Naive thymus-derived CD4-positive, alpha-beta T cell (primary cell): ENCODE measurements at places on chromosomes 6 and 20. TPM values are rescaled to one million over a fixed set of nuclear protein-coding genes. Genes with fewer than 3 reads are reported as not detected.

NOX3 gene
- total RNA-seq, result not detected

SYNDIG1 gene
- not detected for total RNA-seq

HAO1 gene
- not detected for total RNA-seq

ORC3 gene
- total RNA-seq, result 20.0 TPM

PRRC2A gene
- 203 TPM for total RNA-seq

HLA-DOB gene
- 1.7 TPM for total RNA-seq

FNDC11 gene
- total RNA-seq, result 0.32 TPM

DUSP15 gene
- not detected for total RNA-seq

POU5F1 gene
- total RNA-seq, result not detected in 2 replicates

BTBD9 gene
- total RNA-seq, result 43.6 TPM

ELOVL4 gene
- total RNA-seq, result 0.53 and 0.75 TPM in 2 replicates

TNF gene
- total RNA-seq, result 8.7 TPM

PKIB gene
- total RNA-seq, result not detected

LEMD2 gene
- total RNA-seq, result 124 TPM

EPHA7 gene
- not detected for total RNA-seq

GRCh38 chr6:75201021-75201420, 4.8 kb downstream of the COL12A1 start:
- DNase-seq, result no peak

DNA sequence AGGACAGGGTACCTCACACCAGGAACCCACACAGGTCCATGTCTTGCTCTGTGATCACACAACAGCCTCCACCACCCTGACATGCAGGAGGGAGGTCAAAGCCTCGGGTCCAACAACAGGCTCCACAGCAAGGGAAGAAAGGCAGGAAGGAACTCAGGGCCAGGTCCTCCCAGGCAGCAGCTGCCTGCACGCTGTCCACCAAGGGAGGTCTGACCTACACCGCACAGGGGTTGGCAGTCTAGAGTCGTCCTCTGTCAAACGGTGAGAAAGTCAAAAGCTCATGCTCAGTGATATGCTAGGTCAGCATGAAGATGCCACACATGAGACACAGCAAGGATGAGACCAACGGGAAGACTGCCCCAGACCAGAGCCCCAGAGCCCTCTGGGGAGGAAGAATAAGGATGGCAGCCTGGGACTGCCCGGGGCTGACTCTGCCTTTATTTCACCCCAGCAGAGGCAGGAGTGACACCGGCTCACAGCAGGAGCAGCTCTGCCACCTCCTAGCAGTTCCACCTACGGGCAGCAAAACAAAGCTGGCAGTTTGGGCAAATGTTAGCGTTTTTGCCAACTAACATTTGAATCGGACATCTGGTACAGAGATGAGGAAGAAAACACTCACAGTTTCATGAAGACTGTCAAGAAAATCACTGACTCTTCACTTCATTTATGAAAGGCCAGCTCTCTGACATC, 8.5 kb downstream of the GMEB2 start:
- no peak for DNase-seq

GRCh38 chr6:41716516-41717391, 18.7 kb downstream of the TFEB start:
- DNase-seq, result no peak

- no peak for DNase-seq
These were observed 639 bp upstream of the ZNF335 start for GRCh38 chr20:45972500-45973183.

GRCh38 chr6:125248136-125248535, 53.6 kb downstream of the HDDC2 start:
- DNase-seq, result no peak

- no peak for DNase-seq
These were observed 159.4 kb upstream of the CITED2 start for GRCh38 chr6:139533573-139534471.

DNA sequence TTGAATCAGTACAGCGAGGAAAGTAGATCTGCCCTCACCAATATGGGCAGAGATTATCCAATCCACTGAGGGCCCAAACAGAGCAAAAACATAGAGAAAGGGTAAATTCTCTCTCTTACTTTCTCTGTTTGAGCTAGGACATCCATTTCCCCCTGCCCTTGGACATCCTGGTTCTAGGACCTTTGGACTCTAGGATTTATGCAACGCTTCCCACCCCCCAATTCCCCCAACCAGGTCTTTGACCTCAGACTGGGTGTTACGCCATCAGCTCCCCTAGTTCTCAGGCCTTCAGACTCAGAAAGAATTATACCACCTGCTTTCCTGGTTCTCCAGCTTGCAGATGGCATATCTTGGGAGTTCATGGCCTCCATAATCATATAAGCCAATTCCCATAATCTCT, 10.2 kb upstream of the B3GAT2 start:
- DNase-seq, result no peak

DNA sequence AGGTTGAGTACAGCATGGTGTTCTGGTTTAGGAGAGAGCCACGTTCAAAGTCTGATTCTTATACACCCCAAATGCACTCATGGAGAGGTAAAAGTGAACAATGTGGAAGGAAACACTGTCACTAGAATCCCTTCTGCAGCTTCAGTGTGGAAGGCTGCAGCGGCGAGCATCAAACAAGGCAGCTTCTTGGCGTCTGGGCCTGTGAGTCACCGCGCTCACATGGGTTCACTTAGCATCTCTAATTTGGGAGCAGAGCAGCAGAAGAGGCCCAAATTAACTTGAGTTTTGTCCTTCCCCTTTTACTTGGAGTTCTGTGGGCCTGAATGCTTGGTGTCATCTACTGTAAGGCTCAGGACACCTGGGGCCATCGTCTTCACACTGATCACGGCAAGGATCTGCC, 10.9 kb upstream of the E2F1 start:
- no peak for DNase-seq

GRCh38 chr20:1950836-1951235, 43.0 kb downstream of the PDYN start:
- no peak for DNase-seq

GRCh38 chr20:5642155-5642981, 107.8 kb upstream of the SHLD1 start:
- DNase-seq, result no peak

DNA sequence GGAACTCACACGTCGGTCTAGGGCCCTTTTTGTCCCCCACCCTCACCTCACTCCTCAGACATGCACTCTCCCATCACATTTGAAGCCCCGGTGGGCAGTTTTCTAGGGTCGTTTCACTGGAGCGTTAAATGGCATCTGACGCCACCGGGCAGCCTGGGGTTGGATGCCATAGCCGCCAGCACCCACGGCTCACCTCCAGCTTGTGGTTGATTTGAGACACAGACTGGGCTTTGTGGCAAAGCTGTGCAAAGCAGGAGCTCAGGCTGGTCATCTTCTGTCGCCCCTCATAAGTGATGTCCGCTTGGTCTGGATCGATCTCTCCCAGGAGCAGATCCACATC, 530 bp downstream of the GOPC start:
- DNase-seq, result no peak

DNA sequence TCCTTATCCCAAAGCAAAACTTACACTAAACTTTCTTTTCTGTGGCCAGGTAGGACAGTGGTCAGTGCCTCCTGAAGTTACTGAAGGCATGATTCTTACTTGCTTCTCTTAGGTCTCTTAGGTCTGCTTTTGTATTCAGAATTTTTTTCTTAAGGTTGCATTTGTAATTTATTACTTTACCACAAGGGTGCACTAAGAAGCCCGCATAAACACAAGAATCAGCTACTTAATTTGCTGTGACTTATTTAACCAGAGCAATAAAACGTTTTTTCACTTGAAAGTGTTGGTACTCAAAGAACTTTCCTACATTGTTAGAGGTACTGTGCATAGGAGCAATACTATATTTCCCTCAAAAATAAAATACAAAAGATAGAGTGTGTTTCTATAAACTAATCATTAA, 75.4 kb upstream of the LAMA2 start:
- DNase-seq, result no peak

DNA sequence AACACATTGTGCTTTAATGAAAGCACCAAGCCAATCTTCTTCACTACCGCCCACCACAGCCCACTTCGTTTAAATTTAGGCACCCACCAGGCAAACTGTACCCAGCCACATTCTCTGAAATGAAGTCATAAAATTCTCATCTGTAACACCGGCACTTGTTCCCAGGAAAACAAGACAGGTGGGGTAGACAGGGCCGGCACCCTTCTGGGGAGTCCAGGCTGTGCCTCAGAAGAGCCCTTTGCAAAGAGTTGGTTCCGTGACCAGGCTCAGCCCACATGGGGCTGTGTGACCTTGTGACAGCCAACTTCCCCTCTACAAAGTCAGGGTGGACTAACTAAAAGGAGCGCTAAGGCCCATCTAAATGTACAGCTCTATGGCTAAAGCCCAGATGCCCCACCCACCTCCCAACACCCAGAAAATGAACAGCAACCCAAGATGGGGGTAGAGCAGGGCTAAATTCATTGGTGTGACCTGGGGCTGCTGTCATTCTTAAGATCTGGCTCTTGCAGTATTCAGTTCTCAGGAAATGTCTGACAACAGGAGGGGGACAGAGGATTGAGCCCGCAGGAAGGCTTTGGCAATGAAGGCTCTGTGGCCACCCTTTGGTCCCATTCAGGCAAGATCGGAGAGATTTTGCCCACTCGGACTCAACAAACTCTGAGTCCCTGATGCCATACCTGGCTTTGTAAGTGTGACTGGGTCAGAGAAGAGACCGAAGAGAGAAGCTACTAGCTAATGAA, 56.7 kb downstream of the TRERF1 start:
- no peak for DNase-seq

- DNase-seq, result no peak
These were observed 125.9 kb downstream of the FYN start for GRCh38 chr6:111747396-111747795.

GRCh38 chr6:150018846-150019580, 6.3 kb downstream of the RAET1L start:
- DNase-seq, result no peak

DNA sequence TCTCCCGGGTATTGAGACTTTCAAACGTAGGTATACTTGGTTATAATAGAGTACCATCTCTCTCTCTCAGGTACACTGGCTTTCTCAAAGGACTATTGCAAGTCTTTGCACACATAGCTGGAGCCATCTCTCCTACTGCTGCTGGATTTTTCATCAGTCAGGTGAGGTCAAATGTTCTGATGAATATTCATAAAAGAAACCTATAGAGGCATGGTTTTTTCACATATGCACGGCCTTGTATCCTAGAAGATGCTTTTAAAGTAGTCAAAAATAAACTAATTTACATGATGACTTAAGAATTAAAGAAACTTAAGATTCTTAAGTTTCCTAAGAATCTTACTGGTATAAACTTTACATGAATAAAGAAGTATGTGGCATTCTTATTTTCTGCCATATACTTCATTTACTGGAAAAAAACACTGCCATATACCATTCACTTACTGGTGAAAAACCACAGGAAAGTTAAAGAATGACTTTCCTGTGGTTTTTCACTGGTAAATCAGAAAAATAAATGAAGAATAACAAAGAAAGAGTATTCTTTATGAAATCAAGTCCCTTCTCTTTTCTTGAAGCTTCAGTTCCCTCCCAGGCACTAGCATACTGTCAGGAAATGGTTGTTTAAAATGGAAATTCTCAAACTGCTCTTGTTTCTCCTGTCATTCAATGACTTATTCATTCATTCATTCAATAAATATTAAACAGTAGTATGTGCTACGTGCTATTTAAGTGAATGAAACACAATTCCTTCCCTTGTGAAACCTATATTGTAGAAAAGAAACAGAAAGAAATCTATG, 23.5 kb downstream of the SLC17A4 start:
- no peak for DNase-seq

- DNase-seq, result no peak
These were observed 5.8 kb downstream of the UBE2V1 start for GRCh38 chr20:50107086-50107660.

DNA sequence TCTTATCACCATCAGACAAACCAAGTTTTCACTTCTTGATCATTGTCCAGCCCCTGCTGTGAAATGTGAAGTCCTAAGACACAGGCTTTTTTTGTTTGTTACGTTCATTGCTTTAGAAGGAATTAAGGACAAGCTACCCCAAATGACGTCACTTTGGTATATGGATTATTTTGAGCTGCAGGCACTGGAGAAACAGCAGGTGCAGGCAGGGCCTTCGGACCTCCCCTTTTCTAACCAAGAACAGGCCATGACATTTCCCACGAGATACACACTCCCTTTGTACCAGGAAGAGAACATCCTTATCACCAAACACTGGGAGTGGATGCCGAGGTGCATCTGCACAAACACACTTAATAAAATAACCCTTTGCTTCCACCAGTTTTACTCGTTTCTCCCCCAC, 418.0 kb upstream of the SULF2 start:
- no peak for DNase-seq

- DNase-seq, result no peak
These were observed 126.5 kb downstream of the FRK start for GRCh38 chr6:115934145-115934544.

GRCh38 chr20:35592339-35592974, 23.2 kb upstream of the SPAG4 start:
- no peak for DNase-seq

DNA sequence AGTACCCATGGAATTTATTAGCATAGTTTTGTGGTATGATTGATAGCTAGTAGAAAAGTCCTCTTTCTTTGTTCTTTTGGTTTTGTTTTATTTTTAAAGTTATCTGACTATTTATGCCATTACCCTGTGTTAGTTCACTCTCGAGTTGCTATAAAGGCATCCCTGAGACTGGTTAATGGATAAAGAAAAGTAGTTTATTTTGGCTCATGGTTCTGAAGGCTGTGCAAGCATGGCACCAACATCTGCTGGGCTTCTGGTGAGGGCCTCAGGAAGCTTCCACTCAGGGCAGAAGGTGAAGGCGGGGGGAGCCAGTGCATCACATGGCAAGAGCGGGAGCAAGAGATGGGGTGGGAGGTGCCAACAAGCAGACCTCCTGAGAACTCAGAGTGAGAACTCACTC, 166.5 kb downstream of the MTHFD1L start:
- DNase-seq, result no peak

DNA sequence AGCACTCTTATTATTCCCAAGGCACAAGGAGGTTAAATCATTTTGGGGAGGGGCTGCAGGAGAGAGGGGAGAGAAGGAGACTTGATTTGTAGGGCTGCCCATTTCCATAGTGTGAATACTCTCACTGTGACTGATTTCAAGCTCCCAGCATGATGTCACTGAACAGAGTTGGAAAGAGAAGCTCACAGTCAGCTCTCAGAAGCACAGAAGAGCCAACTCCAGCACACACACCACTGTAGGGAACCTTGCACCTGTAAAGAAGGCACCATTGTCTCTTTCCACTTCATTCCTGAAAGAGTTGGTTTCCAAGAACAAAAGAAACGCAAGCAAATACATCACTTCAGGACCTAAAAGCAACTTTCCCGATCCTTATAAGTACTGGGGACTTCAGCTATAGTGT, 12.7 kb upstream of the STK35 start:
- DNase-seq, result no peak

- no peak for DNase-seq
These were observed 482.5 kb downstream of the C6orf118 start for GRCh38 chr6:164826831-164827468.

DNA sequence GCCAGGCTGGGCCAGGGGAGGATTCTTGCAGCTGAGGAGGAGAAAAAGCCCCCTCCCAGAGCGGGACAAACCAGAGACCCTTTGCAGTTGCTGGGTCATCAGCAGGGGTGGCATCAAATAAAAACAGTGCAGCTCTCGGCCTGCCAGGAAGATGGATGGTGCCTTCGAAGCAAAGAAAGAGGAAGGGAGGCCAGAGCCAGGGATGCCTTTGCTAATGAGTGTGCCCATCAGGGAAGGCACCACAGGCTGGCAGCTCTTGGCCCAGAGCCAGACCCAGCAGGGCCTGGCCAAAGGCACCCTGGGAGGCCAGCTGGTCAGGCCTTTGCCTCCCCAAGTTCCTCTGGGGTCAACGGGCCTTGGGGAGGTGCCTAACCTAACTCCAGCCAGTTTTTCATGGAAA, 26.3 kb upstream of the ZNF318 start:
- DNase-seq, result no peak

GRCh38 chr6:53837865-53838769, 43.3 kb downstream of the LRRC1 start:
- no peak for DNase-seq
